ENCODE measurements at places on chromosomes 6 and 20.

- no peak for DNase-seq
Observed at GRCh38 chr6:10582774-10583508, 61.8 kb downstream of the GCNT2 start.

DNA sequence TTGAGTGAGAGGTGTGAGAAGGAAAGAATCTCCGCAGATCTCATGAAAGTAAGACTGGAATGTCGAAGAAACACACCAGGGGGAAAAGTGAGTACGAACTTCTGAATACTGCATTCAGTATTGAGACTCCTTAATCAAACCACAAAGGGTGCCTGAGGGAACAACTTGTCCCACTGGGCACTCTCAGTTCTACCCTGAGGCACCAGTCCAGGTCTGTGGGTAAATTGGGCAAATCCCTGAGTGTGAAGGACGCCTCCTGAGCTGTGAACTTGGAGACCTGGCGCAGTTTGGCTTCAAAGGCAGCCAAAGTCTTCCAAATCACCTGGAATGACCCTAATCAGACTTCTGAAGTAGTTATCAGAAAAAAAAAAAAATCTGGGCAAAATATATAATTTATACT lies 329.7 kb downstream of the BTBD9 start:
- no peak for DNase-seq

DNA sequence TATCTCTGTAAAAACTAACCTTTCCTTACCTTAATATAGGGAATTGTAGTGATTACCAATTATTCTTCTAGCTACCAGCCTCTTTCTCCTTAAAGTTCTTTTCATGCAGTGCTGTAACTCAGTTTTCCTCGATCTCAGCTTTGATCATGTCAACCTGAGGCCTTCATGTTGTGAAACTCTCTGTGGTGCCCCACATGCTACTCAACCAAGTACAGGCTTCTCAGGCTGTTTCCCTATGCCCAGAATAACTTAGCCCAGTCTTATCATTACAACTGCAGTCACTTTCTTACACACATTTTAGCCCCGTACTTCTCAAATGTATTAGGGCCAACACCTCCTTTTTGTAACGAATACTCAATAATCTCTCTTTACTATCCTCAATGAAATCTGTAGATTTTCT lies 90.1 kb upstream of the SUPT3H start:
- DNase-seq: no peak

DNA sequence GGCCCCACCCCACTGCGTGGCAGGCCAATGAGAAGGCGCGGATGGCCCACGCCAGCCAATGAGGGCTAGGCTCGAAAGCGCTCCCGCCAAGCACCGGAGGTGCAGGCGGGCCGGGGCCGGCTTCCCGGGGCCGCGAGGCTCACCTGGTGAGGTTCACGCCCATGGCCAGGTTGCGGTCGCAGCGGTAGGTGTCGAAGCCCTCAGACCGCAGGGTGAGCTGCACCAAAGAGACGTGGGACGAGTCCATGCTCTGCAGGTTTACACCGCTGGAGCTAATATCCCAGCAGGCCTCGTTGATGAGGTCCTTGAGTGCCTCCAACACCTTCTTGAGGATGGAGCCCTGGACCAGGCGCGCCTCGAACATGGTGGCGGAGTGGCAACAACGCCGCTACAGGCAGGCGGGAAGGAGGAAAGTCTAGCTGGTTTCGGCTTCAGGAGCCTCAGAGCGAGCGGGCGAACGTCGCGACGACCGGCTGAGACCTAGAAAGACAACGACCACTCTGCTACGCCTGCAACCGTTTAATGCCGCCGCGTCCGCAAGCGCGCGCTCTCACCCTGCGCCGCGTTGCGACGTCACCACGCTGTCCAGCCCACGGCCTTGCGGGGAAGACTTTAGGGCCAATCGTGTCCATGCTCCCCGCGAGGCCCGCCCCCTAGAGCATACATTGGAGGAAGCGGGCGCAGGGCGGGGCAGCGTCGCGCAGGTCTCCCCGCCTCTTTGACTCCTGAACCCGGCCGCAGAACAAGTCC lies at the start of gene PCNA:
Gene PCNA (minus strand): TSS at position 524 of the 750 bp plus-strand sequence. CDS start 160 bp downstream, at position 364.
- peak; percentile 98 for DNase-seq

GRCh38 chr6:91751526-91751925 lies 1164.7 kb upstream of the MAP3K7 start:
- DNase-seq: no peak

DNA sequence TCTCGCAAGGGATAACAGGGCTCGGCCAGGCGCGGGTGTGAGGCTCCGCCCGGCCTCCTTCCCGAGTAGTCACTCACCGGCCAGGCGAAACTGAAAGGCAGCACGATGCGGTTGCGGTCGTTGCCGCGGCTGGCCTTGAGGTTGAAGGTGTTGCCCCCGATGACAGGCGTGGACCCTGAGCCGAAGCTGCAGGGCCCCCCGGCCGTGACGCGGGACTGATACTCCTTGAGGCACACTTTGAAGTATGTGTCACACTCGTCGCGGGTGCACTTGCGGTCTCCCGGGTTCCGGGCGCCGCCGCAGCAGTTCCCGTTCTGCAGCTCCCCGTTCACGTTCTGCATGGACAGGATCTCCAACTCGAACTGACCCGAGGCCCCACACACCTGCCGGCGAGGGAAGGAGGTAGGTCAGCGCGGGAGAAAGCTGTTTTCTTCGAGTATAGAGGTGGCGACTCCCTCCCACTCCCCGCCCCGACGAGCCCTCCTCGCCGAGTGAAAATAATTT lies 1.1 kb downstream of the JAG1 start:
- DNase-seq: no peak

DNA sequence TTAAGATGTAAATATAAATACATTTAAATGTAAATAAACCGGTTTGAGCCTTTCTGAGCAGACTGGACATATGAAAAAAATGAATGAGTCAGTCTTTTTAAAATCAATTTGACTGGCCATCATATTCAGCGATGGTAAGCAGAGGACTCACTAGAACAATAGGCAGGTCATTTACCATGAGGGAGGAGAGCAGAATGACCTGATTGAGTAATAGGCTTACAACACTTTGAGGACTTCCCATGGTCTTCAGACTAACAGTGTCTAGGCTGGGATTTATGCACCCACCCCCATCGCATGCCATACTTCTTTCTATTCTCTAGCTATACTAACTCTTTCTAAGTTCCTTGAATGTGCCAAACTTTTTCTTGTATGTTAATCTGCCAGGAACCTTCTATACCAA lies 241.9 kb upstream of the RAB32 start:
- DNase-seq: no peak

DNA sequence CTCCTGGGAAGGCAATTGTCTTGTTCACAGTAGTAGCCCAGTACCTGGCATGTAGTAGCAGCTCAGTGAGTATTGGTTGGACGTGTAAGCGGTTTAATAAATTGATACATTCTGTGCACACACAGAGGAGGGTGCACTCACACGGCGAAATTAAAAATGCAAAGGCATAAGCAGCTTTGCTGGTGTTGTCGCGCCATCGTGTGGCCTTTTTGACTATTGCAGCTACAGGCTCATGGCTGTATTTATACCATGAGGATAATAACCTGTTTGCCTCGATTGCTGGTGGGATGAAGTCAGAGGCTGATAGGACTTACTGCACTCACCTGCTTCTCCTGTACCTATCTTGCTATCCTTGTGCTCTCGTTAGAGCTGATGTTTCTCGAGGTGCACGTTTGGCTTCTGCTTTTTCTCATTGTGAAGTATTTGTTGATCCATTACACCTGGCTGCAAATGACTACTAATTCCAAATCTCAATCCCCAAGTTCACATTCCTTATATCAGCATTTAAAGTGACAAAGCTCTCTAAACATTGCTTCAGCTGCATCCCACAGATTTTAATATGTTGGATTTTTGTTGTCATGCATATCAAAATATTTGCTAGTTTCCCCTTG lies 61.5 kb downstream of the TBXT start:
- peak; percentile 68 for DNase-seq

DNA sequence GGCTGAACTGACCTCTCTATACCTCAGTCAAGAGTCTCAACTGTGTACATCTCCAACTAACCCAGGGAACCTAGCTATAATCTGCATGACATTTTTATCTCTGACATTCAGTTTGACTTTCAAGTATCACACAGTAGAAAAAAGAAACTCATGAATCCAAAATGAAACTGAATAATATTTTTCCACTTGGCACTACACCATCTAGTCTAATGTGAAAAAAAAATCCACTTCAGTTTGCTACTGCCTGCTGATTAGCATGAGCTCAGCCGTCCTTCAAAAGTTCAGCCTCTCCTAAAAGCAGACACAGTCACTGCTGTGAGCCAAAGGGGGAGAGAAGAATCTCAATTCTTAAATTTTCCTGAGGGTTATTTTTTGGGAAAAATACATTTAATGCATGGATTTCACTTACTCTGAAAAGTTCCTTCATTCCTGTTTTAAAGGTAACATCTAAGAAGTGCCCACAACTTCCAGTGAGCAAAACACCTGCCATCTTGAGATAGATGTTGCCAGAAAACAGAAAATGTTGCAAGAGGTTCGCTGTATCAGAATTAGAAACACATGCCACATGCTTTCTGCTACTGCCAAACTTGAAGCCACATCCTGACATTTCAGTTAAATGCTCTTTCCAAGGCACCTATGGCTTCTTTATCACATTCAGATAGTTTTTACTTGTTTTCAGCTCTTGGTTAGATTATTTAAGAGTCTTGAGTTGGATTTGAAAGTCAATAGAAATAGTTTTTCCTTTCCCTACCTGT lies 95.4 kb downstream of the MKKS start:
- DNase-seq: no peak

Data from COLO829 (cell line).